RCC 7860 (cell line): ENCODE measurements at places on chromosomes 4 and X.

- DNase-seq: no peak
These were observed 19.6 kb downstream of the TMEM175 start for GRCh38 chr4:951594-952468.

- DNase-seq: no peak
These were observed 86.2 kb downstream of the FAM133A start for GRCh38 chrX:93760163-93760562.

DNA sequence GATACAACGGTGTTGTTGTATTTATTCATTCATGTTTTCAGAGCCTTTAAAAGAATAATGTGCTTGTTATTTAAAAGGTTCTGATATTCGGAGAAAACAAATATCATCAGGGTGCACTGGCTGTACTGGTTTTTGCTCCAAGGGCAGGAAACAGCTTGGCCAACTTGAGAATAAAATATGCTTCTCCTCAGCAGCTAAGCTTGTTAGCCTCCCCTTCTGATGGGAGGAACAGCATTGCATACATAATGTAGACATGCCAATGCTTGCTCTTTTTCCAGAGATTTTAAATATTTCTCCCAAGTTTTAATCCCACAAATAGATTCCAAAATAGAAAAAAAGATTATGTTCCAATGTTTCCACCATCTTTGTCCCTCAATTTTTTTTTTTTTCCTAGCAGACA, 87.6 kb upstream of the RPL34 start:
- DNase-seq: no peak

DNA sequence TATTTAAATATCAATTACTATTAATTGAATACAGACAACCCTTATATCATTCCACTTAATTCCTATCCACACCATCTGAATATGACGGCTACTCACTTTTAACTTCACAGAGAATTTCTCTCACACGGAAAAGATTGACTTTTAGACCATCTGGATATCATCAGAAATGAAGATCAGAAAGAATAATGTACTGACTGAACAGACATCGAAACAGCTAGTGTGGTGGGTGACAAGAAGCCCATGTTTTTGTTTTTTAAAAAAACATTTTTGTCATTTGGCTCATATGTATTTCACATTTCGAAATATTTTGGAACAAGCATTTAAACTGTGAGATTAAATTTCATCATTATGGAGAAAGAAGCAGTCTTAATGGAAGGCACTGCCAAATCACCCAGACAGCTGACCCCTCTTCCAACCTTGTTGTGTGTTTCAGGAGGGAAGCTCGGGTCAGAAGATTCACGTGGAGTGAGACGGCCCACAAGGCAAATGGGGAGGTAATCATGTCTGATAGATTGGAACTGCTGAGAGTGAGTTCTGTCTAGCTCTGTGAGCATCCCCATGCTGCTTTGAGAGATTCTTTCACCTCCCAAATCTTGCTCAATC, 204.2 kb upstream of the RASGEF1B start:
- DNase-seq: no peak

GRCh38 chr4:185011408-185011807, 6.9 kb upstream of the HELT start:
- no peak for DNase-seq

GRCh38 chr4:90074322-90074886, 52.8 kb upstream of the CCSER1 start:
- no peak for DNase-seq

GRCh38 chrX:36575670-36576069, 432.5 kb upstream of the FAM47C start:
- DNase-seq: no peak

GRCh38 chrX:154436983-154437752, at the start of gene GDI1:
Gene GDI1, plus strand, starts transcription at chrX:154437154. Its CDS starts 101 bp downstream, at chrX:154437255.
- DNase-seq: no peak

DNA sequence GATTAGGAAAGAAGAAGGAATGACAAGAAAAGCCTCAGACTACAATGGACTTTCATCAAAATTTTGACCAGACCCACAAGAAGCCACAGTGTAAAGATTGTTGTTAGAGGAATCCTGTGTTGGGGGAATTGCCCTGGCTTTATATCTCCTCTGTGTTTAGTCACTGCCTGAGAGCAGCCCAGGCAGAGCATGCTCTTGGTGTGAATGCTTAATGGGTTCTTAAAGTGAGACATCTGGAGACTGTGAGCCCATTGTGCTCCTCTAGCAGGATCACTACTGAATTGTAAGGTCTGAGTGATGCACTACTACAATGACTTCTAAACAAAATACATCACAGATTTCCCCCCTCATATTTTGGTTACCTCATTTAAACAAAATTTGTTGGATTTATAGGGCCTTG, 1860.5 kb upstream of the ADGRL3 start:
- no peak for DNase-seq

- peak; percentile 63 for DNase-seq
These were observed 204.3 kb downstream of the SHROOM3 start for GRCh38 chr4:76639288-76639687.

- no peak for DNase-seq
These were observed 83.4 kb downstream of the PHKA2 start for GRCh38 chrX:18900401-18900976.

DNA sequence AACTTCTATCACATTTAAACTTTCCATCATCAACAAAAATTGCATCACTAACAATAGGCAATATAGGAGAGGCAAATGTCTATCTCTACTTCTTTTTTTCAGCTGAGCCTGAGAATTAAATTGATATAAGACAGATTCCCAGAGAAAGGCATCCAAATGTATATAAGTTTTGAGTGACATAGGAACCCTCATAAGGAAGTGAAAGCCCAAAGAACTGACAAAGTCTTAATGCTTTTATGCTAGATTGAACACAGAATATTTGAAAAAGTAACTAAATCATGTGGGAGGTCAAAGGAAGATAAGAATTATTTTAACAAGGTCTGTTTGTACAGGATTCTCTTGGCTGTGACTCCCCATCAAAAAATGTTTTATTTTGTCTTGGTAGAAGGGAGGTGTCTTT, 714.9 kb downstream of the GRXCR1 start:
- no peak for DNase-seq

GRCh38 chr4:82652062-82652461, 90.3 kb upstream of the TMEM150C start:
- no peak for DNase-seq

GRCh38 chr4:100895556-100896197, 377.9 kb upstream of the EMCN start:
- DNase-seq: no peak

DNA sequence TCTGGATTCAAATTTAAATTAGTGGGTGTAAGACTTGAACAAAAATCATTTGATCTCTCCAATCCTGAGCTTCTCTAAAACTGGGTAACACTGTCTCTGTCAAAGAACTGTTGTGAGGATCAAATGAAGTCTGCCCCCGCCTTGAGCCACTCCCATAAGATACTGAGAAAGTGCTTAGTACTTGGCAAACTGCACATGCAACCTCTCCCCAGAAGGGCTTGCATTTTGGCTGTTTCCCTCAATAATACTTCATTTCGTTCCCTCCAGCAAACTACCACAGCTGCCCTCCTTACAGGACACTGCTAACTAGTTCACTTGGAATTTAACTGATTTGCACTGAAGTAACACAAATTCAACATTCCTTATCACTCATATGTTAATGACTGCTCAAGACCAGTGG, 79.8 kb downstream of the APBB2 start:
- no peak for DNase-seq

GRCh38 chr4:153432965-153433753, 33.0 kb upstream of the TMEM131L start:
- peak; percentile 55 for DNase-seq

GRCh38 chr4:118351851-118352827, 664 bp downstream of the PRSS12 start:
- no peak for DNase-seq

DNA sequence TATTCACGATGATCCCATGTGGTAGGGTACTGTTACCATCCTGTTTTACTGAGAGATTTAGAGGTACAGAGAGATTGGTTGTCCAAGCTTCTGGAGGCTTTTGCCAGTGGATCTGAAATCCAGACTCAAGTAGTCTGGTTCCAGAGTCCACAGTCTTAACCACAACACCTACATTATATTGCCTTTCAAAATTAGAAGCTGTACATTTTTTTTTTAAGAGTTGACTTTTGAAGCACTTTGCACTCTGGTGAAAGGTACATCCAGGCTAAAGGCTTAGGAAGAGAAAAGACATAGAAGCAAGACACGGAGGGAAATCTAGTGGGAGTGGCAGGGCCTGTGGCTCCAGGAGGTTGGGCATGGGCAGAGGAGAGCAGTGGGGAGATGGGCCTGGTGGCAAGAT, 122.1 kb downstream of the AFF1 start:
- DNase-seq: no peak

- no peak for DNase-seq
These were observed 102.0 kb upstream of the FSTL5 start for GRCh38 chr4:162265802-162266201.

GRCh38 chr4:47122592-47123291, 91.4 kb downstream of the GABRB1 start:
- peak; percentile 59 for DNase-seq

GRCh38 chr4:119729835-119730670, 101.4 kb upstream of the PDE5A start:
- no peak for DNase-seq

GRCh38 chr4:187504974-187505797, 490.4 kb upstream of the ZFP42 start:
- DNase-seq: no peak

- no peak for DNase-seq
These were observed 90.6 kb downstream of the LRP2BP start for GRCh38 chr4:185304944-185305690.

- no peak for DNase-seq
These were observed 506.7 kb downstream of the BCOR start for GRCh38 chrX:39591099-39591498.

DNA sequence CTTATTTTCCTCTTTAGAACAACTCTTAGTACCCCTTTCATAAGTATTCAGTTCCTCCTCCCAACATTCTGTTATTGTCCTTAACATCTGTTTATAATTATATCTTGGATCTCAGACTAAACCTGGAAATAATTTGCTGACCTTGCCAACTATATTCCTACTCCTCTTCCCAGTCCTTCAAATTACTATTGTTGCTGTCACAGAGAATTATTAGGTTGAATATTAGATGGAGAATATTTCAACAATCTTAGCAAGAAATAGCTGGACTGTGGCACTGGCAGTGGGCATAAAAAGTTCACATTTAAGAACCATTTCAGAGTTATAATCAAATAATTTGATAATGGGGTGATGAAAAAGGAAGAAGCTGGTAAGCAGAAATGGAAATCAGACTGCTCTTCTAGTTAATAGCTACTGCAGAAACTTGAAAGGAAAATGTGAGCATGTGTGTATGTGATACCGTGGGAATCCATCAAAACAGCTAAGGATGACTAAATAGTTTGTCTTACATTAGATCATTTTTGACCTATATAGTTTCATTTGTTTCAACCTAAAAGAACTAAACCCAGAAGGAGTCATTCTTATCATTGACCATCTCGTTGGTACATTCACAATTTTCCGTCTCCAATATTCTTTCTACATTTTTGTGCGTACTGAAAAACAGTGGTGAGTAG, 43.3 kb upstream of the PRDM8 start:
- DNase-seq: no peak

GRCh38 chr4:105808750-105809041, 86.6 kb upstream of the NPNT start:
- DNase-seq: no peak
